NCI-H187 (cell line): ENCODE measurements at places on chromosomes 3 and 15.

GRCh38 chr3:140850210-140850955, 91.3 kb upstream of the SLC25A36 start:
- DNase-seq = no peak

- no peak for DNase-seq
These were observed 216.4 kb downstream of the TCF12 start for GRCh38 chr15:57134851-57135250.

GRCh38 chr3:149448331-149448831, 26.1 kb upstream of the TM4SF4 start:
- no peak for DNase-seq

DNA sequence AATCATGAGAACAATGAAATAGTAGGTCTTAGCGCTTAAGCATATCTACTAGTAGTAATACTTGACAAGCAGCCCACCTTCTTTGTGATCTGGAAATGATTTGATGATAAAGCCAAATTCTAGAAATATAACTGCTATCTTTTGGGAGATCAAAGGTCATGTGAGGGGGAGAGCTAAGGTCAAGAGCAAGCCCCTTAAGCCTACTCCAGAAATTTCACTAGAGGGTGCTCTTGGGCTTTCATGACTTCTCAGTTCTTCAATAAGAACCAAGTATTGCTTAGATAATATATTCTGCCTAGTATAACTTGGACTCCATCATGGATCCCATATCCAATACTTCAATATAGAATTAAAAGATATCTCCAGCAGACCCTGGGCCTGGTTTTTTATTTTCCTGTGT, 319.6 kb downstream of the ZBTB20 start:
- DNase-seq = no peak

GRCh38 chr15:83250781-83251180, 33.7 kb downstream of the BNC1 start:
- DNase-seq = no peak

DNA sequence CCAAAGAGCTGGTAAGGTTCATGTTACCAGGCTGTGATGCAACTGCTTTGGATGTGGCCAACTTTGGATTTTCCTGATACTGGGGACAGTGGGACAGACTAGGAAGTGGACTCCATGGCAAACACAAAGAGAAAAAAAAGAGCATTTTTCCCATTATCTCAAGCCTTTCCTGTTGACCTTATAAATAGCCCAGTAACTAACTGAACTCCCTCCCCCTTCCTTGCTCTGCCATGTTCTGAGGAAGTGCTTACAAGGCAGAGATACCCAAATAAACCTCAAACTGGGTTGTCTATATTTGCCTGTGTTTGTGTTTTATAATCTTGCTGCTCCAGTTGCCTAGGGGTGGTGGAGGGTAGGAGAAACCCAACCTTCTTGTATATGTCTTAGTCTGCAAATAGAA, 27.3 kb upstream of the SLC9A9 start:
- no peak for DNase-seq

- DNase-seq = no peak
These were observed 643 bp downstream of the CDAN1 start for GRCh38 chr15:42736178-42736792.

DNA sequence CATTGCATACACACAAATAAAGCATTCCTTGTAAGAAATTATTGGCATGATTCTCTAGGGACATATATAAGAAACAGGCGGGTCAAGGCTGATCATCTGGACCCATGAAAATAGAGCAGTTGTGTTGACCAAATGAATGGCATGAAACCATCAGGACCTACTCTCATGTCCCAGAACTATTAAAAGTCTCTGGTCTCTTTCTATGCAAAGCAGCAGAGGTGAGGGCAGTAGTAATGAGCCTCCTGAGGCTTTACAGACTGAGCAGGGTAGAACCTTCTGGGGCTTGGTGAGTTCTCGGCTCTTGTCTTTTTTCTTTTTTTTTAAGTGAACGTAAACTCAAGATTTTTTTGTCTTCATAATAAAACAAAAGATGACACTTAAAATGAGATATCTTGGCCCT, 9.3 kb downstream of the GLDN start:
- no peak for DNase-seq

DNA sequence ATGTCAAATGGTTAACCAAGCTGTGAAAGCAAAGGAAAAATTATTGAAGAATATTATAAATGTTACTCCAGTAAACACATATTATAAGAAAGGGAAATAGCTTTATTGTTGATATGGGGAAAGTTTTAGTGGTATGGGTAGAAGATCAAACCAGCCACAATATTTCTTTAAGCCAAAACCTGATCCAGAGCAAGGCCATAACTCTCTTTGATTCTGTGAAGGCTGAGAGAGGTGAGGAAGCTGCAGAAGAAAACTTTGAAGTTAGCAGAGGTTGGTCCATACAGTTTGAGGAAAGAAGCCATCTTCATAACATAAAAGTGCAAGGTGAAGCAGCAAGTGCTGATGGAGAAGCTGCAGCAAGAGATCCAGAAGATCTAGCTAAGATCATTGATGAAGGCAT, 54.8 kb downstream of the LYZL4 start:
- DNase-seq = no peak

DNA sequence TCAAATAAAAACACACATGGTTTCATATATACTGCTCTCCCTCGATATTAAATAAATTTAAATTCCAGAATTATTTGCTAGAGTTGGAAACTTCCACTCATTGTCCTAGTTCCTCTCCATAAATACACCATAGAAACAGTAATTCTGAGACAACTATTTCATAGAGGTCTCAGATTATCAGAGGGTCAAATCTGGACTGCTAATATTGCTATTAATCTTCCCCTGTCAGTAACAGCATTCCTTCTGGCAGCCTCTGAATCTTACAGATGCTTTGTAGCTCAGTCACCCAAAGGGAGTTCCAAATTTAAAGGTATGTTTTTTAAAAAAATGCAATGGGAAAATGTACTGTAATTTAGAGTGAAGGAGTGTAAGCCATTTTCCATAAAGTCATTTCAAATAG, 428.8 kb downstream of the PYDC2 start:
- no peak for DNase-seq

GRCh38 chr3:169053427-169053826, 610.1 kb downstream of the MECOM start:
- DNase-seq = no peak
